ENCODE measurements at places on chromosomes 2 and 18.
A peak's percentile ranks its signal among the peaks of the same experiment; 100 is the strongest.

DNA sequence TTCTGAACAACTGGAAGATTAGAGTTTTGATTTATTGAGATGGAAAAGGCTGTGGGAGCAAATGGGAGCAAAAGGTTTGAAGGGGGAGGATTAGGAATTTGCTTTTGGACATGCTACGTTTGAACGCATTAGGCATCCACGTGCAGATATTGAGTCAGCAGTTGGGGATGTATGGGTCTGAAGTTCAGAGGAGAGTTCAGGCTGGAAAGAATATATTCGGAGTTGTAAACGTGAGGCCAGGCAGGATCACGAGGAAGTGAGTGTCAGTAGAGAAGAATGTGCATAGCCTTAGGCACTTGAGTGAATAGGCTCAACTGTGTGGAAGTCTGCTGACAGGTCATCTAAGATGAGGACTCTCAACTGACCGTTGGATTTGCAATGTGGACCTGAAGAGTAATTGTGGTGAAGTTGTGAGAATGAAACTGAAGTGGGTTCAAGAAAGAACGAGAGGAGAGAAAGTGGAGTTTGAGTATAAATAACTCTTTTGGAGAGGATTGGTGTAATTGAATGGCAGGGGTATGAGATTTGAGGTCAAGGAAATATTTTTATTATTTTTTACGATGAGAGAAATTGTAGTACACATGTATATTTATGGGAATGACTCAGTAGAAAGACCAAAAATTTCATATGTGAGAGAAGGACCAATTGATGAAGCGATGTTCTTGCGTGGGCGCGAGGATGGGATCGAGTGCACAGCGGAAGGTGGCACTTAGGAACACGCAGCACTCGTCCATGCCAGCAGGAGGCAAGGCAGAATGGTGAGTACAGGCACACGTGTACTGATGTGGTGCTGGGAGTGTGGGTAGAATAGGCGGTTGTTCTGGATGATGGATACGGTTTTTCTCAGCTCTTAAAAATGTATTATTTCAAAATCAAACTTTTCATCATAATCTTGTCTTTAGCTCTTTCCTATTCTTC is 40.5 kb upstream of the POLE4 start:
- DNase-seq: no peak

DNA sequence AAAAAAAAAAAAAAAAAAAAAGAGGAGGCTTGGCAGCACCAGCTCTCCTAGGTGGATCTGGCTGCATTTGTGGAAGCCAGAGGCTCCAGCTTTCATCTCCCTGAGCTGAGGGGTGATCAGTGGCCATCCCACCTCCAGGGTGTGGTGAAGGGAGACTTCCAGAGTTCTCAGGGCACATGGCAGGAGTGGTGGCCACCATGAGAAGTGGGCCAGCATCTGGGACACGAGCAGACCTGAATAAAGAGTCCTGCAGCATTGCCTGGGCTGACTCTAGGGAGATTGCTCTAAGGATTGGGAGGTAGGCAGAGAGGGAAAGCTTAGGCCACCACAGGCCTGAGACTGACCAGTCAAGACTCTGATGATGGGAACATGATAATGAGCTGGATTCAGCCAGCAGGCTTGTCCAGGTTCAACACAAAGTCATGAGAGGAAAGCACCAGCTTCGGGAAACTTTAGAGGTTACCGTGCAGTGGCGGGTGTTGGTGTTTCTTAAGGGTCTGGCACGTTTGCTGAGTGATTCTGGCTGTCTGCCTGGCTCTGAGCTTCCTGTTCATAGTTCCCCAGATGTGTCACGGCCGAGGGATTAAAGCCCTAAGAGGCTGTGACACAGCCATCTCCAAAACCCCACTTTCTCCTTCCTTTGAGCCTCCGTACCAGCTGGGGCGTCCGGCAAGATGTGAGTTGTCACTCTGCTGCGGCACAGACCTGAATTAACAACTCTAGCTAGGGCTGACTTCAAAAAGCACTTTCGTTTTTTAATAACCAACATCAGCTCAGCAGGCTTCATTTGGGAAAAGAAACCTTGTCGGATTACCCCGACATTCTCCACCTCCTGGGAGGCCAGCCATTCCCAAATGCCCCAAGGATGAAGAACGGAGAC is 38.3 kb upstream of the IL1R1 start:
- DNase-seq: no peak

- no peak for DNase-seq
Observed at GRCh38 chr2:241932899-241933178, 63.3 kb downstream of the RTP5 start.

GRCh38 chr2:174593574-174594203 is 3.9 kb downstream of the WIPF1 start:
- DNase-seq: no peak

- no peak for DNase-seq
Observed at GRCh38 chr2:199455210-199455544, 2.6 kb downstream of the SATB2 start.

DNA sequence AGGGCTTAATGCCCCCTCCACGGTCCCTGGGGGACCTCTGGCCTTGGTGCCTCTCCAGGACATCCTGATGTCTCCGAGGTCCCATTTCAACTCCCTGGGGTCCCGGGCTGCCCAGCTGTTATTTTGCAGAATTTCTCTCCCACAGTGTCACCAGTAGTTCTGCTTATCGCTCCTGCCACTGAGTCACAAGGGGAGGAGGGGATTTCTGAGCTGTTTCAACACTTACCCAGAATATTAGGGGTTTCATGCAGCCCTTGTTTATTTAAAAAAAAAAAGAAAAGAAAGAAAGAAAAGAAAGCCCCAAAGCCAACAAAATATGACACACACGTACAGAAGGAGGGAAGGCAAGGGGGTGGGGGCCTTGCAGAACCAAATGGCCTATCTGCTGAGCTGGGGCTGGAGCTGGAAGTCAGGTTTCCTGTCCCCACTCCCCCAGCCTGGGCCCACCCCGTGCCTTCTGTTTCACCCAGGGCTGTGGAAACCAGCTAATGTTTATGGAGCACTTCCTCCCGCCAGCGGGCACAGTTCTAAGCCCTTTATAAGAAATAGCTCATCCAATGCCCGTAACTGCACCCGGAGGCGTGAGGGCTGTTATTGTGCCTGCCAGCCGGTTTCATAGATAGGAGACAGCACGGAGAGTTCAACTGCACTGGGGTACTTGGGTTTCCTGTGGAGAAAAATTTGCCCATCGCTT is 8.4 kb upstream of the ARID5A start:
- DNase-seq: no peak

DNA sequence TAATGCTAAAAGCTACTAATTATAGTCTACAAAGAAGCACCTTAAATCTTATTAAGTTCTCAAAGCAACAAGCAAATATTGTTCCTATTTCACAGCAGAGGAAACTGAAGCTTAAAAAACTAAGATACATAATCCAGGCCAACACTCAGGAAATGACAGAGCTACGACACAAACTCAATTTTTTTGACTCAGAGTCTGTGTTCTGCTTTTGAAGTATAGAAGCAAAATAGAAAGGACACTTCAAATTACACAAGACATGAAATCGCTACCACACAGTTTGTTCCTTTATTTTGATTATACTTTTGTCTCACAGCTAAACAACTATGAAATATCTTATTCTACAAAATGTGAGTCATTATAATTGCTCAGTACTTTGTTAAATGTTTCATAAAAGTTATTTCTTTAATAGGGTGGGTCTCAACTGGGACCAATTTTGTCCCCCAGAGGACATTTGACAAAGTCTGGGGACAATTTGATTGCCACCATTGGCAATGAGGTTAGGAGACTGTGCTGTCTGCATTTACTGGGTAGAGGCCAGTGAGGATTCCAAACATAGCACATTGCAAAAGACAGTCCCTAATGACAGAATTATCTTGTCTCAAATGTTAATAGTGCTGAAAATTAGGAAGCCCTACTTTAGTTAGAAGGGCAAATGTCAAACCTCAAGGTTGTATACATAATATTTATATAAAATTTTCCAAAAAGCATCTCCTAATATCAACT is 101.5 kb upstream of the GRB14 start:
- DNase-seq: no peak

DNA sequence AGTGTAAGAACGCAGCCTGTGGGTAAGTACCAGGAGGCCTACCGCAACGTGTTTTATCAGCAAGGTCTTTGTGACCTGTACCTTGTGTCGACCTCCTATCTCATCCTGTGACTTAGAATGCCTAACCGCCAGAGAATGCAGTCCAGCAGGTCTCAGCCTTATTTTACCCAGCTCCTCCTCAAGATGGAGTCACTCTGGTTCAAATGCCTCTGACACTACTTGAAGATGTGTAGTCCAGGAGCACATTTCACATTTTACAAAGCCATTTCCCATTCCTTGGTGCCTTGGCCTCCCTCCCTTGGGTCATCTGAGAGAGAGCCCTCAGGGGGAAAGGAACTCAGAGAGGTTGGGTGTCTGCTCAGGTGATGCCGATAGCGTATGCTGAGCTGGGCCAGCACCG is 6.6 kb upstream of the HPCAL1 start:
- no peak for DNase-seq

DNA sequence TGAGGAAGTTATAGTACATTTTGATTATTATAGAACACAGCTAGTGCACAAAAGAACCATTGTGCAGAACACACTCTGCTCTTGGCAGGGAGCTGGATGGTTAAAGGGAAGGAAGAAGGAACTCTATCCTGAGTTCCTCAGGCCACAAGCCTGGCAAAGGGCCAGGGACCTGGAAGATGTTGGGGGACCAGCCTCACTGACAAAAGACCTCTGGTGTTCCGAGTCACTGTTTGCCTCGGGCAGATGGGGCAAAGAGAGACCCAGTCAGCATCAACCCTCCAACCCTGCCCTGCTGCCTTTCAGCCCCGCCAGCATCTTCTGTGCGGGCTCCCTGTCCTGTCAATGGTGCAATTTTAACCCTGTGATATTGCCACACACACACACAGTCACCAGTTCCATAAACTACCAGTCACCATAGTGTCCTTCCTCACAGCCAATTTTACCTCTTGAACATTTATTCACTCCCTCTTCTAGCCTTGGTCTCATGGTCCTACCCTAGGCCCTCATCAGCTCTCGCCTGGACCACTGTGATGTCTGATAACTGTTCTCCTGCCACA is 21.9 kb downstream of the NEMP2 start:
- no peak for DNase-seq

GRCh38 chr2:172342611-172343010 is 84.8 kb upstream of the ITGA6 start:
- no peak for DNase-seq

GRCh38 chr18:49597157-49597931 is 35.5 kb downstream of the LIPG start:
- no peak for DNase-seq

GRCh38 chr2:190481339-190481738 is 53.2 kb downstream of the NEMP2 start:
- DNase-seq: peak; percentile 20

DNA sequence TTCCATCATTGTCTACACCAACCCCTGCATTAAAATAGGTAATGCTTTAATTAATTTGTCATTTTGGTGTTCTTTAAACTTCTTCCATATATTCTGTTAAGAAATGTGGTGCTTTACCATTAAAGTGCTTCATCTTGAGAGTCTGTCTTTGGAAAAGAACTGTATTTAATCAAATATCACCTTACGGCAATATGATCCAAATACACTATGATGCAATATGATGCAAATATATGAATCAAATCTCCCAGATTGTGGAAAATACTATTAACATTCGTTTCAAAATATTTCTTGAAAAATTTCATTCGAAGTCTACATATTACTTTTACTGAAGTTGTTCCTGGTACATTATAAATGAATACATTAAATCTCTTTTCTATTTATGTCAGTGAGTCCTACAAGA is 23.0 kb downstream of the VPS4B start:
- no peak for DNase-seq

DNA sequence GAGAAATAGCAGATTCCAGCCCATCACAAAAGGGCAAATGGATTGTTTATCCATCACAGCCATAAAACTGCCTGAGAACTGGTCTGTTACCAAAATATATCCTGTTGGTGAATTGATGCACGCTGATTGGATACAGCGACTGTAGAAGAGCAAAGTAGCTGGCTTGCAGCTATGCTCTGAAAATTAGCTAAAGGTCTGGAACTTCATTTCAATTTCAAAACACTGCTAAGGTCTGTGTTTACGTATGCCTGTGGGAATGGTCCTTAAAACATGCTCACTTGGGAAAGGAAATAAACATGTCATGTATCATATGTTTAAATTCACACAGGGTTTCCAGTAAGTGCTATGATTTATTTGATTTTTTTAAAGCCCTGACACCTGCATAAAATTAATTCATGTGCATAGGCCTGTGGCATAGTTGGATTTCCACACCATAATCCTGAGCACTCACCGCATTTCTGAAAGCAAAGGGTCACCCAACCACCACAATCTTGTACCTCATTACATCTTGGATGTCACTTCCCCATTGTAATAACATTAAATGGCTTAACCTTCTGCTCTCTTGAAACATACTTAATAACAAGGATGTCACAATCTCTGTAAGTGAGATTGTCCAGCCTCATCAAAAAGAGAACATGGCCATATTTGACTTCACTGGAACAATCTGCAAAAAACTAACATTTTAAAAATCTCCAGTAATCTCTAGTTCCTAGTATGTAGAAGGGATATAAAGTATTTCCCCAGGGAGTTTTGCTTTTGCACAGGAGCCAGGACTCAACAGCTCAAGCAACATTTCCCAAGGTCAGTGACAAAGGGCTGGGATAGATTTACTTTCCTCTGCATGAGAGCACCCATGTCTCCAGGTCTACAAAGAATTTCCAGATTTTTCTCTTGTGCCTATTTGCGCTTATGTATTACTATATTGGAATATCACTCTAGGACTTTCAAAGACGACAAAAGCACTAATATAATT is 109.8 kb downstream of the FARSB start:
- DNase-seq: no peak

DNA sequence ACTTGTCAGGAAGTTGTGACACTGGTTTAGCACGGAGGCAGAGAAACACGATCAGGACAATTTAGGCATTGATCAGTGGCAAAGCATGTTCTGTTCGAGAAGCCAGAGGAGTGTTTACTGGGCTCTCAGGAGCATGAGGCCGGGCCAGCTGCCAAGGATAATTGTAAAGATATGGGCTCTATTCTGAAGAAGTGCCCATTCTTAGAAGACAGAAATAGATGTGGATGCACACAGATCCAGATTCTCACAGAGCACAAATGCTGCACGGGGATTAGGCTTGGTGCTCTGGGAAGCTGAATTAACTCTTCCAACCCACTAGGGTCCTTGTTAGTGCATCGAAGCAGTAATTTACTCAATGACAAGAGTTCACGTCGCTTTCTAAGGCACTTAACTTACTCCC is 16.2 kb downstream of the AFF3 start:
- DNase-seq: no peak

DNA sequence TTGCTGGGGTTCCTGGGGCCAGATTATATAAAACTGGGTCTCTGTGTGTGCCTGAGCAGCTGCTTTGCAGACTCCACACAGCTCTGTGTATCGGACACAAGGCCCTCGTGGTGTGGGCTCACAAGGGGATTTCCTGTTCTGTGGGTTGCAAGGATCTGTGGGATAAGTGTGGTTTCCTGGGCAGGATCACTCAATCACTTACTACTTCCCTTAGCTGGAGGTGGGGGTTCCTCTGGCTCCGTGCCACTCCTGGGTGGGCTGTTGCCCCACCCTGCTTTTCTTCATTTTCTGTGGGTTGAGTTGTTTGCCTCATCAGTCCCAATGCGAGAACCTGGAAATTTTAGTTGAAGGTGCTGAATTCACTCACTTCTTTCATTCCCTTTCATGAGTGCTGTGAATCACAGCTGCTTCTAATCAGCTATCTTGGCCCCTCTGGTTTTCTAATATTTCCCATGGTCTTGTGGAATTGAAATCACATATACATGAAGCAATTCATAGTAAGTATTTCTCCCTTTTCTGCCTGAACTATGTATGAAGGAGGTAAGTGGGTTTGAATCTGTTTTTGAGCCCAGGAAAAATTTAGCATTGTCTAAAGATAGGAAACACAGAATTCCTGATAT is 196.3 kb downstream of the DCDC2C start:
- no peak for DNase-seq

- DNase-seq: no peak
Observed at GRCh38 chr2:44480068-44480467, 118.3 kb downstream of the CAMKMT start.

All from anterior cingulate cortex (tissue), 58 donors.